Activated T-cell treated with anti-CD3 and anti-CD28 coated beads, Interleukin-2, amount 50 U/mL, for 4 hours (primary cell): ENCODE measurements at places on chromosomes 5 and 9. TPM values are rescaled to one million over a fixed set of nuclear protein-coding genes. Genes with fewer than 3 reads are reported as not detected.

The PTBP3 gene
- 73.5 TPM for total RNA-seq

DNA sequence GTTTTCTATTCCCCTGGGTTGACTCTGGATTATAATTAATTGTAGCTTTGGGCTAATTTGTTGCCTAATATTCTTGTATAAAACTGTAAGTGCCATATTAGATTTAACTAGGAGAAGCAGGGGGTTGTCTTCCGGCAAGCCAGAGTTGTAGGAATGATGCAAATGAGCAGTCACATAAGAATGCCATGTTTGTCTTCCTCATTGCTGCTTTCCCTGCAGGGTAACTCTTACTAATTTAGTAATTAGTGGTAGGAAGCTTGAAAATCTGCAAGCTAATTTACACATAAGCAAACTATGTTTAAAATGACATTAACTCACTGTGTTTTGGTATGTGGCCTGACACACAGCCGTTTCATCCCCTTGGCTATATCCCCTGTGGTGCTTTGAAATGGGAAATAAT is 527.8 kb downstream of the KCTD16 start:
- no peak for DNase-seq

The PROB1 gene
- 4.1 TPM for total RNA-seq

- DNase-seq, result no peak
These were observed 39.1 kb downstream of the FBN2 start for GRCh38 chr5:128498844-128499455.

DNA sequence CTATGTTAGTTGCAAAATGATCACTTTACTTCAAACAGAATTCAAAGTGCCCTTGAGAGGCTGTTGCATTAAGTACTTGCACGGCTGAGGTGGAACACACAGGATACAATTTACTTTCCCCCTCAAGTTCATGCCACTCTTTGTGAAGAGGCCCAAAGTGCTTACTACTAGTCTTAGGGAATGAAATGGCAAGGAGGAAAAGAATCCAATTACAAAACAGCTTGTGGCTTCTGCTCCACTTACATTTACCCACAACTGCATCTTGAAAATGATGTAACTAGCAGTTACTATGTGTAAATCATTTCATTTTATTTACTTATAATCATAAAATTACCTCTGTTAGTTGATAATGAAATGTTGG is 14.6 kb downstream of the FOXD1 start:
- DNase-seq, result no peak

The NUDT12 gene
- total RNA-seq, result 2.3 TPM

The ANKRD31 gene
- total RNA-seq, result 0.56 TPM

GRCh38 chr5:92337772-92338234 is 954.7 kb upstream of the ARRDC3 start:
- no peak for DNase-seq

The SLC6A19 gene
- total RNA-seq, result not detected

GRCh38 chr9:82784589-82784988 is 278.4 kb downstream of the RASEF start:
- DNase-seq, result no peak

DNA sequence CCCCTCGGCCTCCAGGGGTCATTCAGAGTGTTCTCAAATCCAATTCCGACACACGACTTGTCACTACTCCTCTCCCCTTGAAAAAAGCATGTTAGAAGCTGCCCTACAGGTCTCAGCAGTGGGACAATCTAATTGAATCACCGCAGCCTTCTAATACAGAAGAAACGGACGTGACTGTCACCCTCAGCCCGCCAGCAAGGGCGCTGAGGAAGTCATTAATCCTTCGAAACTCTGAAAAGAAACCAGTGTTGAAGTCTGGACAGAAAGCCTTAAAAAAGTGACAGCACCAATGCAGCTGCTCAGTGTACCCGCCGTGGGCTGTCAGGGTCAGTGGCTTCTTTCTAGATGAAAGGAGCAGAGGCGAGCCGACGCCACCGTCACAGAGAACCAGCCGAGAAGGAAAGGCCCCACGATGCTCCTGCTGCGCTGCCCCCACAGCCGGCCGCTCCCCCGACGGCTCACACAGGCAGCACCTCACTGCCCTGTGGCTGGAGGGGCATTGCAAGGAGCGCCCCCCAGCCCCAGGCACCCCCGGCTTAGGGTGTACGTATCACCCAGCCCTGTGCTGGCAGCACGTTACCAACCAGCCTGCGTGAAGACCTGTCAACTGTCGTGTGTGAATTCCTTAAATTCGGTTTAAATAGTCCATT is 5.7 kb downstream of the BRD3OS start:
- no peak for DNase-seq

DNA sequence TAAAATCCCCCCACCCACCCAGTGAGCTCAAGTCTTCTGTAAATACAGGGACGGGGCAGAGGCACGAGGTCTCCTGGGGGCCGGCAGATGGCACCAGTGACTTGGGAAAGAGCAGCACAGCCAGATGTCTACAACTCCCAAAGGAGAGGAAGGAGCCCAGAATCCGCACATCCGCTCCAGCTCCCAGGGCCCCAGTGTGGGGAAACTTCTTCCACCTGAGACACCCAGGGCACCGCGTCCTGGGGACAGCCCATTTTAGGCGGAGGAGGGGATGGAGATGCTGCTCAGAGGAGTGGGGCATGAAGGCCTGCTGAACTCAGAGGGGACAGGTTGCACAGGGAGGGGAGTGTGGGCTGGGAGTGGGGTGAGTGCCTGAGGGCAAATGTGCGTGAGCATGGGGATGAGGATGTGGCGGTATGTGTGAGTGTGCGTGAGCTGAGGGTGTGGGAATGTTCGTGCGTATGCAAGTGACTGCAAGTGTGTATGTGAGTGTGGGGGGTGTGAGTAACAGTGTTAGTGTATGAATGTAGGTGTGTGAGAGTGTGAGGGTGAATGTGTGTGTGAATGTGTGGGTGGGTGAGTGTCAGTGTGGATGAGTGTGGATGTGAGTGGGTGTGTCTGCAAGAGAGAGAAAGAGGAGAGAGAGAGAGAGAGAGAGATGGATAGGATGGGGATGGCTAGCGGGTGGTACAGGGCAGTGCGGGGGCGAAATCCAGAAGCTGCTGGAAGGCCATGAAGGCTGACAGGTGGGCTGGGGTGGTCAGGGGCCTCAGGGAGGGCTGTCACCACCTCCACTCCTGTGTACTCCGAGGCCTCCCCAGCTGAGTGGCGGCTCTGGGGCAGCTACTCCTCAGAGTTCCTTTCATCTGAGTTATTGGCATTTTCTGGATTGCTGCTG is 63.5 kb downstream of the DUSP1 start:
- DNase-seq, result no peak

DNA sequence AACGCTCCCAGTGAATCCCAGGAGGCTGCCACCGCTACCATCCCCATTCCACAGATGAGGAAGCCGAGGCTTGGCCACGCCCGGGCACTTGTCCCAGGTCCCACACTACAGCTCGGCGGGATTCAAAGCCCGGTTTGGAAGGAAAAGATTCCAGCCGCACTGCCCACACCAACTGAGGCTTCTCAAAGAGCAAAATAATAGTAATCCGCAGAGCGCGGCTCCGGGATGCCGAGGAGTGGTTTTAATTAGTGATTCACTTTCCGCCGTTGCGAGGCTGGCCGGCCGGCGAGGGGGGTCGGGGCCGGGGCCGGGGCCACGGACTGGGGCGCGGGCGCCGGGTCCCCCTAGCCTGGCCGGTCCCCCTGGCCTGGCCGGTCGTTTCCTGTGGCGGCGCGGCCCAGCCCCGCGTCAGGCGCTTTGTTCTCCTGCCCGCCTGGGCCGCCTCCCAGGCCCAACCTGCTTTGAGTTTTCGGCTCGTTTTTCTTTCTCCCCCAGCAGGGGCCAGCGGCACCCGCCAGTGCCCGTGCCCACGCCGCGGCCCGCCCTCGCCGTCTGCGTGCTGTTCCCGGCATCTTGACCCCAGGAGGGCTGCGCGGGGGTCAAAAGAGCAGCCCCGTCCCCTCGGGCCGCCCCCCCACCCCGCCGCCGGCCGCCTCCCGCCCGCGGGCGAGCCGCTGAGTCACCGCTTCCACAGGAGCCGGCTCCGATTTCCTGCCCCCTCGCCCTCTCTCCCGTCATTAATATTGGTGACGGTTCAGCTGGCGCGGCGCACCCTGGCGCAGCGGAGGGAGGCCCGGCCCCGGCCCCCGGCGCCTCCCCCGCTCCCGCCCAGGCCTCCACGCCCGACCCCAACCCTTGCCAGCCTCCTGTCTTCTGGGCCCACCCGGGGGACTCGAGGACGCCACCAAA is 31.2 kb downstream of the FGF18 start:
- DNase-seq, result no peak

GRCh38 chr9:84394036-84394435 is 53.5 kb upstream of the SLC28A3 start:
- DNase-seq, result no peak

The BARHL1 gene
- total RNA-seq, result not detected

GRCh38 chr5:177545487-177546257 is 8.7 kb downstream of the FAM193B start:
- DNase-seq, result no peak

The PNPLA7 gene
- 1.9 TPM for total RNA-seq

The NUTM2G gene
- total RNA-seq, result not detected

The JAKMIP2 gene
- 0.56 TPM for total RNA-seq

DNA sequence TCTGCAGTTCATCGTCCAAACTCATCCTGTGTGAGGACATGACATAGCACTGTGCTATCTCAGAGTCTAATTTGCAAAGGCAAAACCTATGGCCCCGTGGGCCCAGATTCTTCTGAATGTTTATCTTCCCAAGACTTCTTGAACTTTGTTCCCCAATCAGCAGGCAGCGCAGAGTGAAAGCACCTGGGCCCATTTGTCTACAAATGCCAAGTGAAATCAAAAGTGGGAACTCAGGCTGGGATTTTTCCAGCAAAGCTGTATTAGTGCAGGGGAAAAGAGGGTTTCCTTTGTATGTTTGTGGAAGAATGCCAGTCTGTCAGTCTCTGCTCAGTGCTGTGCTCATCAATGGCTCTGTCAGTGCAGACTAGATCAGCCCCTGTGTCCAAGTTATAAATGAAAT is 55.8 kb downstream of the FOXD1 start:
- DNase-seq, result no peak

The SPEF2 gene
- total RNA-seq, result 4.3 TPM

- no peak for DNase-seq
These were observed 2123.7 kb upstream of the C9orf72 start for GRCh38 chr9:29697011-29697410.

The LAMC3 gene
- 0.41 TPM for total RNA-seq

DNA sequence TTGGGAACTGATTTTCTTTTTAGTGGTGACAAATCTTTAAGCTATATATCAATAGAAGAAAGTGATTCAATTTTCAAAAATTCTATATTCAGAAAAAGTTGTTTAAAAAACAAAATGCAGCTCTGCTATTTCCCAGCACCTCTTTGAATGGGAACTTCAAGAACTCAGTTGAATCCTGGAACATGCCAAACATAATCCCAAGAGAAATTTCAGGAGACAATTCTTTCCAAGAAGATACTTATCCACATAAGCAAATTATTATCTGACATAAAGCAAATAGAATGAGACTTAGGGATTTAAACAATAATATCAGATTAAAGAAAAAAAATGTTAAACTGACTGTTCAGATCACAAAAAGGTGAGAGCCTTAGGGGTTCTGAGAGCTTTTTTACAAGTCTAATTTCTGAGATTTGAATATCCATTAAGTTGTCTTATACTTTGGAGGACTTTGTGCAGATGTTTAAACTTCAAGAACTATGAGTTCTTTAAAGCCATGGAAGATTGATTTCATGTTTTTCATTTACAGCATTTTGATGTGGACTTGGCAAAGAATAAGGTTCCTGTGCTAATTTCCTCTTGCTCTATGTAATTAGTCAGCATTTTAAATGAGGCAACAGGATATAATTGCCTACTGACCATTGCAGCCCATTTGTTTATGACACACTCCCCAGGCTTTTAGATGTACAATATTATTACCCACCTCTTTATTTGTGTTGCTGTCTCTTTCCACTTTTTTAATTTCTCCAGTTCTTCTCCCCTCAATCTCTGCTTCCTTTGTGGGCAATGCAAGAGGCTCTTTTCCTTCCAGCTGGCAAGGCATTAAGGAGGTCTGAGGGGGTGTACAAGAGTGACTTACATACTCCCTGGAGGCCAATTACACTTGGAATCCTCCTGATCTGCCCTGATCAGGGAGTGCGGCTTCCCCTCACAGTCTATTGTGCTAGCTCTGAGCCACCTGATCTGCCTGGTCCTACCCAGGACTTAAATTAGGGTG is 419.1 kb downstream of the NR2F1-AS1 start:
- no peak for DNase-seq

GRCh38 chr5:158388021-158388420 is 529.1 kb upstream of the CLINT1 start:
- DNase-seq, result no peak

The TAS2R1 gene
- not detected for total RNA-seq
